Nephron progenitor cell (in vitro differentiated cells): ENCODE measurements at places on chromosomes 11 and 22.

- DNase-seq: no peak
Measured at GRCh38 chr22:28154861-28155260, 235.8 kb upstream of the PITPNB start.

- no peak for DNase-seq
Measured at GRCh38 chr11:35615921-35616900, 2.0 kb upstream of the FJX1 start.

- no peak for DNase-seq
Measured at GRCh38 chr11:61718046-61718531, 34.3 kb upstream of the MYRF start.

DNA sequence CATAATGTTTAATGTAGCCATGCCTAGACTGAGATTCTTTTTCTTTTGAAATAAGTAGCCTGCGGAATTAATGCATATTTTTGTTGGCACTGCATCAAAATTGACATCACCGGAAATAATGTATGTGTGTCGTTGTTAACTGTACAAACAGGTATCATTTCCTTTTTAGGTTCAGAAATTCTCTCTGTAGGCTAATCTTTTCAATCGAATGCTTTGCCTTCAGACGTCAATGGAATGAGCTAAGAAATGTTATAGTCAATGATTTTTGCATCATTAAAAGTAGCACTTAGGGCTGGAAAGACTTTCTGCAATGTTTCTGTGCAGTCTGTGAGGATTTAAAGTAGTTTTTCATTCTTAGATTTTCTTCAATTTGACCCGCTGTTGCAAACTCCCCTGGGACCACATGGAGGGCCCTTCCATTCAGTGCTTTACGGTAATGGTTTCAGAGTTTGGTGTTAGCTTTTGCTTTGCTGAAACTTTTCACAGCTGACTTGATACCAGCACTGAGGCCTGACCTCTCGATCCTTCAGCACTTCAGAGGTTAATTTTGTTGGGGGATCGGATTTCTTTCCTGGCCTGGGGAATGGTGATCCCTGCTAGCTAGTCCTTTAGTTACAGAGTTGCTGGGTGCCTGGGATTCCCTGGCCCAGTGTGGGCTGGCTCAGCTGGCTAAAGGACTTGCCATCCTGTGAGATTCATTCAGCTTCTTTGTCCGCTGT lies 137.8 kb downstream of the DBX1 start:
- DNase-seq: peak; percentile 64

DNA sequence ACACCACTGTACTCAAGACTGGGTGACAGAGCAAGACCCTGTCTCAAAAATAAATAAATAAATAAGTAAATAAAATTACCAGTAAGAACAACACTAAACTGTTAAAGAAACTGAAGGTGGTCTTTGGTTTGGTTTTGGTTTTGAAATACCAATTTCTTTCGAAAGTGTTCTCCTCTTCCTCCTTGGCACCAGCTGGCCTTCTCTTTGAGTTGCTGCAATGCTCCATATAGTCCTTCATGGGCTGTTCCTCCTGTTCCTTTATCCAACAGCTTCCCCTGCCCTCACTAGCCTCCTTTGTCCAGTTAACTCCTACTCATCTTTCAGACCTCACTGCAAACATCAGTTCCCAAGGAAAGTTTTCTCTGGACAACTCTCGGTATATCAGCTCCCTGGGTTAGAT lies 5.0 kb upstream of the UVRAG start:
- no peak for DNase-seq

DNA sequence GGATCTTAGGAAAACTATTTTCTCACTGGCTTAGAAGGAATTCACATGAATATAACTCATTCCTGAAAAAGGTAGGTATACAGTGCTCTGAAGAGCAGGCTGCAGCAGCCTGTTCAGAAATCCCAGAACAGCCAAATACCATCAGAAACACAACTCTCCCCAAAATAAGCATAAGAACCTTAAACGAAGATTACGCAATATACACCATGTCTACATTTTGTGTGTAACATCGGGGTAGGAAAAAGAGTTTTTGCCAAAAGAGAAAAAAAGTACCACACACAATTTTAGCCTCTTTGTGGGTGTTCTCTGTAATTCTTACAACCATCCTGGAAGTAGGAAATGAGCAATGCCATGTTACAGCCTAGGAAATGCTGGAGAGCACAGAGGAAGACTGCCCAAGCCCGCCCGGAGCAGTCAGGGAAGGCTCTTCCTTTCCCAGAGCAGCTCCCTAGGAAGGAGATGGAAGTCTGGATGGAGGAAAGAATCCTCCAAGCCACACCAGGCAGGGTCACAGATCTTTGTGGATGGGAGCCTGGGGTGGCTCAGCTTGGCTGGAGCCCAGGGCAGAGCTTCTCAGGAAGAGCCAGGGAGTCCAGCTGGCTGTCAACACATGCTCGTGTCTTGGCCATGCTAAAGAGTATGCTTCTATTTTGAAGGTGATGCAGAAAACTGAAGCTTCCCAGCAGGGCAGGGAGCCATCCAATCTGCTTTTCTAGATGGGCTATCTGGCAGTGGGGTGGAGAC lies 49.7 kb upstream of the ARFGAP3 start:
- DNase-seq: no peak

- DNase-seq: no peak
Measured at GRCh38 chr11:128052912-128053641, 534.3 kb downstream of the ETS1 start.

GRCh38 chr11:128580612-128581011 lies 6.7 kb downstream of the ETS1 start:
- DNase-seq: no peak

DNA sequence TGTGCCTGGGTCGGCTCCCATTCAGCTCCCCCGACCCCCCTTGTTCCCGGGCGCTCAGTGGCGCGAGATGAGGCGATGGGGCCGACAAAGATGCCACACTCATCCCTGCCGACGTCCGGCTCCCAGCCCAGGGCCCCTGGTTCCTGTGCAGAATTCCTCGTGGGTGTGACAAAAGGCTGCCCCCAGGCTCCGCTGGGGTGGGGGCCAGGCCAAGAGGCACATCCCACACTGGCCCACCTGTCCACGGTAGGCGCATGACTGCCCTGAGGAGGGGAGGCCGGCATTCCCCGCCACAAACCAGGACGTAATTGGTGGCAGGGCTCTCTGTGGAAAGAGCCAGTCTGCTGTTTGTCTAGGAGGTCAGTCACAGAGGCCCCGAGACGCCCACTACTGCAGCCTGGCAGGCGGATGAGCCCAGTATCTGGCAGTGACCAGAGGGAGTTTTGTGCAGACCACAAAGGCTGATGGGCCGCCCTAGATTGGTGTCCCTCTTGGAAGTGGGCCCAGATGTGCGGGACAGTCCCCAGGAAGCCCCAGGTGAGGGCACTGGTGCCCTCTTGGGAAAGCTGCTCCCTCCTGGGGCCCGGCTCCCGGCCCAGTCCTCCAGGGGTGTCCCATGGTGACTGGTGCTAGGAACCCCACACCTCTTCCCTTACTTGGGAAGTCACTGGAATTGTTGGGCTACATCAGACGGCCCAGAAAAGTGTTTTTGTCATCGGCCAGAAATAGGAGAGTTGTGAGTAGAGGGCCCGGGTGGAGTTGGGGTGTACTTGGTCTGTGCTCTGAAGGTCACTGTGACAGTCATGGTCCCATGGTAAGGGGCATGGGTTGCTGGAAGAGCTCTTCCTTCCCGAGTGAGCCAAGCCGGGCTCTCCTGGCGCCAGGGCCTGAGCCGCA lies 5.8 kb downstream of the CCND1 start:
- DNase-seq: no peak

- no peak for DNase-seq
Measured at GRCh38 chr11:103384652-103385051, 275.4 kb downstream of the DYNC2H1 start.

GRCh38 chr11:78607696-78608095 lies 33.0 kb upstream of the NARS2 start:
- DNase-seq: no peak

DNA sequence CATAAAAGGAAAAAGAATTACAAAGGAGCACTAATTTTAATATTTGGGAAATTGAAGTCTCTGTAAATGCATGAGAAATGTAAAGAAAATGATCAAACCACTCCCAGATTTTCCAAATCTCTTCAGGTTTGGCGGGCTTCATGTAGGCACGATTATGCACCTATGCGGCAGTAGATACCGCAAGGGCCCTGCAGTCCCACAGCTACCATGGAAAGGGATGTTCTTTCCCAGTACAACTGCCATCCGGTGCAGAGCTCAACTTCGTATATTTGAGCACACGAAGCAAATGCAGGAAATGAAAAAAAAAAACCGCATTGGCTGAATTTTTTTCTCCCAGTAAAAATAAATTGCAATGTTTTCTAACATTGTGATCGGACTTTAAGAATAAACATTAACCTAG lies 1.4 kb downstream of the SLC17A6 start:
- no peak for DNase-seq

DNA sequence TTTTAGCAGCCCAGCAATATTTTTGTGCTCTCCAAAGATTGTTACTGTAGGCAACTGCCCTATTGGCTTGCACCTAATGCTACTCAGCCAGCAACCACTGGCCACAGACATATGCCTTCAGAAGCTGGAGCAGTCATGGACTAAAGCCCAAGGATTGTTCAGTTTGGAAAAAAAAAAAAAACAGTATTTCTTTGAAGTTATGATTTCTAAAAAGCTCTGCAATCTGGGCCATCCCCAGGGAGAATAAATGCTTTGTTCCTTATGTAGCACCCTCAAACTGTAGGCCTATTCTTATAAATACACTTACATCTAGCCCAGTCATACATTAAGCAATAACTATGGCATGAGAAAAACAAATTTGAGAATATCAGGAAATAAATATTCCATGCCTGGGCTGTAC lies 2190.5 kb upstream of the RAG2 start:
- no peak for DNase-seq

DNA sequence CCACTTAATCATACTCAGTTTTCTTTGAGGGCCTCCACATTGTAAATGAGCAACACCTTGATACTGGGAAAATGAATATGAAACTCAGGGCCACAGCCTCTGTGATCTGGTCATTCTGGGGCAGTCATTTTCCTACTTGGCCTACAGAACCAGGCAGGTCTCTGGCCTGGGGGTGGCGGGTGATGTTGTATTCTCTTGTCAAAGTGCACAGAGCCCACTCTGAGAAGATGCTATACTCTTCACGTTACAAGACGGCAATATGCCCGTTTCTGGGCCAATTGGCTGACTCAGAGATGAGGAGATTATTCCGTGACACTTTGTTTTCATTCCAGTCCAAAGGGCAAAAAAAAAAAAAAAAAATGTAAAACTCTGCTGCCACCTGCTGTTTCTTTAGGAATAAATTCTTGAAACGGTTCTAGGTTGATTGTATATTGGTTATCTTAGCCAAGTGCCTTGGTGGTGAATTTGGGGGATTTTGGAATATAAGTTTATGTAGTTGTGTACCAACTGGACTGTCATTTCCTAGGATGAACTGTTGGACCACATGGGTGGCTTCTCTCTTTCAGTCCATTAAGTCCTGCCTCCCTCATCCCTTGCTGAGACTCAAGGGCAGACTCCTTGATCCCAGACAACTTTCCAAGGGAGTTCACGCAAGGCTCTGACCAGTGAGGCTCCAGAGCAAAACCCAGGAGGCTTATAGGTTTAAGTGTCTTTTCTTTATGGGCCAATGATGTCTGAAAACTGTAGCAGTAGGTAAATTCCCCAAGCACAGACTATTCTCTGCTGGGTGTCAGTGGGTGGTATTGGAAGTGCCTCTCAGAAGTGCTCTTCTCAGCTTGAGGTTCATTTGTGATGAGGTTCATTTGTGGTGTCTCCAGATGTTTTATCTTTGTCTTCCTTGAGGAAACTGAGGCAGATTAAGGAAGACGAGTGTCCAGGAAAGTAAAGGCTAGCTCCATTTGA lies 18.2 kb downstream of the ADM start:
- no peak for DNase-seq

DNA sequence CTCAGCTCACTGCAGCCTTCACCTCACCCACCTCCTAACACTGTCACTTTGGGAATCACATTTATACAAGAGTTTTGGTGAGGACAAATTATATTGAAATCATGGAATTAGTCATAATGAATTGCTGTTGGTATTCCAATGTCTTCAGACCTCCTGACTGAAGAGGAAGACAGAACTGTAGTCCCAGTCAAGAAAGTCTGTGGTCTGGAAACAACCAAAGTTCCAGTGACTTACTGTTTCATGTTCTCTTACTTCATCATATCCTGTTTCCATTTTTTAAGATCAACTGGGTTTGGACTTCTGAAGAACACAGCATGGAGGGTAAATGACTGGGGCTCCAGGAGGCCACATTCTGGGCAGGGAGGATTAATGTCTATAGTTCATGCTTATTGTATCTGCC lies 43.0 kb upstream of the HIPK3 start:
- no peak for DNase-seq

GRCh38 chr22:38040953-38041759 lies 16.0 kb upstream of the PICK1 start:
- DNase-seq: no peak

GRCh38 chr11:17391493-17392355 lies 3.3 kb upstream of the KCNJ11 start:
- no peak for DNase-seq

- DNase-seq: no peak
Measured at GRCh38 chr11:102476812-102477211, 24.2 kb upstream of the TMEM123 start.

DNA sequence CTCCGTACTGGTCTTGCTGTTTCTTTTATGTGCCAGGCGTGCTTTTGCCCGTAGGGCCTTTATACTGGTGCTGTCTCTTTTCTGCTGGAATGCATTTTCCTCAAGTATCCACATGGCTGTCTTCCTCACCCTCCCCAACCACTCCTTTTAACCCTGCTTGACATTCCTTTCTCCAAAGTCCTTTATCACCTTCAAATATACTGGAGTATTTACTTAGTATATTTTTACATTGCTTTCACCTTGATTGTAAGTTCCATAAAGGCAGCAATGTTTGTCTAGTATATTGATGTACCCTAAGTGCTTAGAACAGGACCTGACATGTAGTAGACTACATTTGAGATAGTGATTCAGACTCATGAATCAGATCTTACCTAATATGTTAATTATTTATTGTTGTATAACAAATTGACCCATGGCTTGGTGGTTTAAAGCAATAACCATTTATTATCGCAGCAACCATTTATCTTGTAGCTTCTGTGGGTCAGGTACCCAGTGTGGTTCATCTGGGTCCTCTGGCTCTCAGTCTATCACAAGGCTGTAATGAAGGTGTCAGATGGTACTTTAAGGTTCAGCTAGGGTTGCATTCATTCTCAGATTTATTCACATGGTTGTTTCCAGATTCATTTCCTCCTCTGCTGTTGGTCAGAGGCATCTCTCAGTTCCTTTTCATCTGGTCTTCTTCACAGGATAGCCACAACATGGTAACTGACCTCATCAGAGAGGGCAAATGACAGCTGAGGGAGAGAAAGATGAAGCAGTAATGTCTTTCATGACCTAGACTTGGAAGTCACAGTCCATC lies 34.2 kb downstream of the DDX10 start:
- DNase-seq: no peak

DNA sequence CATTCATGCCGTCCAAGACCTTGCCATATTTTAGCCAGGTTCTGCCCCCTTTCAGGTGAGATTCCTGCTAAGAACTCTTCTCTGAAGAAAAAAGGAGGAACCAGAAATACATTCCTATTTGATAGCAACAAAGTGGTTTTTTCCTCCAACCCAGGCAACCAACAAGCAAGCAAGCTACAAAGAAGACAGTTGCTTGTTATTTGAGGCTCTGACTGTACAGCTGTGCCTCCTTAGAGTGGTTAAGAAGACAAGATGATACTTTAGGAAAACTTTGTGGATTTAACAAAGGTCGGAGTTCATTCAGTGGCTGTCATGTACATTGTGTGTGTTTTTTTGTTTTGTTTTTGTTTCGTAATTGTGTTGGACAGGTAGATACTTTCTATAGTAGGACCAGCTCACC lies 21.7 kb downstream of the TEAD1 start:
- DNase-seq: no peak

- DNase-seq: no peak
Measured at GRCh38 chr11:94939346-94939745, 34.0 kb downstream of the CWC15 start.

- no peak for DNase-seq
Measured at GRCh38 chr11:61447601-61448551, 18.0 kb downstream of the SDHAF2 start.
